Fibroblast of skin of right quadriceps (primary cell): ENCODE measurements at places on chromosomes 11 and 22.

- DNase-seq: no peak
Observed at GRCh38 chr11:95371153-95371552, 140.2 kb upstream of the SESN3 start.

- peak; percentile 99 for DNase-seq
Observed at GRCh38 chr11:27213232-27213660, 149.8 kb downstream of the CCDC34 start.

DNA sequence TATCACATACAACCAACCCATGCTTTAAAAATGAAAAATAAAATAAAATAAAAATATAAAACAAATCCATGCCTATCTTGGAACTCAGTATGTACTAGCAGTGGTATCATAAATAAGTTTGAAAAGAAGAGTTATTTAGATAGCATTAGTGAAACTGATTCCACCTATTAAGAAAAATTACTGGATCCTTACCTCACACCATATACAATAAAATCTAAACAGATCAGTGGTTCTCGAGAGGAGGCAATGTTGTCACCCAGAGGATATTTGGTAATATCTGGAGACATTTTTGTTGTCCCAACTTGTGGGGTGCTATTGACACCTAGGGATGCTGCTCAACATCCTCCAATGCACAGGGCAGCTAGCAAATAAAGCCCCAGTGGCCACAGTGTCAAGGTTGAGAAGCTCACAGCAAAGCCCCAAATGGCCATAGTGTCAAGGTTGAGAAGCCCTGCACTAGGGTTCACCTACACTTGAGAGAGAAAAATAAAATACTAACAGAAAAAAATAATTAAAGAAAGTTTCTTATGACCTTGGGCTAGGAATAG lies 9.9 kb upstream of the NDUFV1 start:
- no peak for DNase-seq

DNA sequence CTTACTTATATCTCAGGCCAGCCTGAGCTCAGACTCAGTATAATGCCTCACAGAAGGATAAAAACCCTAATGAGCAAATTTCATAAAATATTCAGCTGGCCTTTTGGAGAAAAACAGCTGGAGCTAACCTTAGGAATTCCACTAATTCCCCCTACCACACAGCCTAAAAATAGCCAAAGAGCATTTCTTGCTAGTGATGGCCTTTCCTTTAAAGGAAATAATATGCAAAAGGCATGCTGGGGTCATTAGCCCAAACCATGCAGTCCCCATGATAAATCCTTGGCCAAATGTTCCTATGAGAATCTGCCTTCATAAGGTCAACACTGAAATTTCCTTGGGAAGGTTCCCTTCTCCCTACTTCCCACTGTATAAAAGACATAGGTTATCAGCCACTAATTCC lies 38.2 kb downstream of the SYTL2 start:
- DNase-seq: peak; percentile 87

- DNase-seq: no peak
Observed at GRCh38 chr22:23067023-23067650, 3.2 kb upstream of the GNAZ start.

DNA sequence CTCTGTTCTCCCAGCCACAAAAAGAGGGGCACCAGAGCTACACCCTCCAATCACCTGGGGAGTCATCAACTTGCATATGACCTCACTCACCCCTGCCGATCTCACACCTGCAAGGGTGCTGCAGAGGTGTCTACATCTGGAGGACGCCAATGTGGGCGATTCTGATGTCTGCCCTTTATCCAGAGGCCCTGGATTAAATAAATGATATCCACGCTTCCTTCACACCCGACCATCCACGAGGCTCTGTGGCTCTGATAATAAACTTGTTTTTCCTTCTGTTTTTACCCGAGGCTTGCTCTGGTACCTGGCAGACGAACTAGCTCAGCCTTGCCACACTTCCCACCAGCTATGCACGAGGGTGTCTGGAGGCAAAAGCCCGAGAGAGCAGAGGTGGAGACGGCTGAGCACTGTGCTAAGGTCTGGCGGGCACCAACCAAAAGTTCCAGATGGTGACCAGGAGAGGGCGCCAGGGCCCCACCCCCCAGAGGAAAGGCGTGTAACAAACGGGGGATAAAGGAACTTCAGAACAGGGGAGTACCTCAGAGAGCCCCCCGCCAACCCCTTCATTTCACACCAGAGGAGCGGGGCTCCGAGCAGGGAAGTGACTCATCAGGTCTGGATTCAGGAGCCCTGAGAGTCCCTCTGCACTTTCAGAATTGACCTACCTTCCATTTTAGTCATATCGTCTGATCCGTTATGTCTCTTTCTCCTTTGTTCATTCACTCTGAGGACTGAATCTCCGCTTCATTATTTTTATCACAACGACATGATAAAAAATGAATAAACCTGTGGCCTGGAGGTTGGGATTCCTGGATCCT lies 13.5 kb downstream of the SCN3B start:
- peak; percentile 23 for DNase-seq

GRCh38 chr11:133966921-133967598 lies 10.3 kb upstream of the IGSF9B start:
- DNase-seq: no peak

- DNase-seq: no peak
Observed at GRCh38 chr11:67057205-67057672, 592 bp downstream of the RHOD start.

- DNase-seq: no peak
Observed at GRCh38 chr11:112306230-112306629, 45.6 kb upstream of the PLET1 start.

DNA sequence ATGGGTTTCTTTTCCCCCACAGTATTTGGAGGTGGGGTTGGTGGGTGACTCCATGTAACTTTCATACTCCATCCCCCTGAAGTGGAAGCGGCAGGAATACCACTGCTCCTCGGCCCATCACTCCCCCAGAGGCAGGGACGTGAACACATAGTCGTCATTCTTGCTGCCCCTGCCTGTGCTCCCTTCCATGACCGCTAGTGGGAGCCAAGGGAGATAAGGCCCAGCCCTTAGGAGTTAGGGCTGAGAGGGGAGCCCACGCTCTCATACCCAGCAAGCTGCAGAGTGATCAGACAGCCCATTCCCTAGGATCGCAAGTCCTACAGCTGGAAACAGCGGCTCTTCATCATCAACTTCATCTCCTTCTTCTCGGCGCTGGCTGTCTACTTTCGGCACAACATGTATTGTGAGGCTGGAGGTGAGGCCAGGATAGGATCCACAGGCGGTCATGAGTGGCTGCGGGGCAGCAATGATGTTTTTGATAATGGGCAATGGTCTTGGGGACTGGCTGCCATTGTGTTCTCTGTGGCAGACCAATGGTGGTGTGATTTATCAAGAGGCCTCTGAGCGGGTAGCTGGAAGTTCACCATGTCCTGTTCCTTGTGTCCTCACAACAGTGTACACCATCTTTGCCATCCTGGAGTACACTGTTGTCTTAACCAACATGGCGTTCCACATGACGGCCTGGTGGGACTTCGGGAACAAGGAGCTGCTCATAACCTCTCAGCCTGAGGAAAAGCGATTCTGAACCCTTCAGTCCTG lies 15.9 kb downstream of the RHOG start:
- peak; percentile 47 for DNase-seq

GRCh38 chr22:29226351-29226981 lies 20.8 kb downstream of the EMID1 start:
- DNase-seq: no peak

DNA sequence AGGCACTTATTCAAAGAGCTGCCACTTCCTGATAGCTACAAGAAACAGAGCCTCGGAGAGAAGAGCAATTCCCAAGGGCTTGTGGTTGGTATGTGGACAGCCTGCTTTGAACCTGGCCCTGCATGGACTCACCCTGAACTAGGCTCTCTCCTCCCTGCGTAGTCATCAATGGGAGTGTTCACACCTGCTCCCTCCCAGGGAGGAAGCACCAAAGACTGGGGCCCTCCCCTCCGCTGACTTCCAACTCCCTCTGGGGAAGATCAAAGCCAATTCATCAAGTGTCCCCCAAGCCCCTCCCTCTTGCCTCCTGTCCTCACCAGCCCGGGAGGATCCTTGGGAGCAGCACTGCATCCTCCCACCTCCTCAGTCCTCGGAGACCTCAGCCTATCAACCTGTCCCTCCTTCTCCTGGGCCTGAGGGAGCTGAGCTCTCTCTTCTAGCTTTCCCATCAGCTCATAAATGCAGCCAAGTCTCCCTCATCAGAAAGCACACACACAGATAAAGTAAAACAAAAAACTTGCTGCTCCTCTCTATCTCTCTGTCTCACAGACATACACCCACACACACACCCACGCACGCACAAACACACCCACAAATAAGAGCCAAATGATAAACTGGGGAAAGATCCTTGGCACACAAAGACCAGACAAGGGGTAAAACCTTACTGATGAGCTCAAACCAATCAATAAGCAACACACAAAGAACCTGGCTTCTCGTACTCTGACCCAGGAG lies 3.3 kb downstream of the A4GALT start:
- peak; percentile 16 for DNase-seq

DNA sequence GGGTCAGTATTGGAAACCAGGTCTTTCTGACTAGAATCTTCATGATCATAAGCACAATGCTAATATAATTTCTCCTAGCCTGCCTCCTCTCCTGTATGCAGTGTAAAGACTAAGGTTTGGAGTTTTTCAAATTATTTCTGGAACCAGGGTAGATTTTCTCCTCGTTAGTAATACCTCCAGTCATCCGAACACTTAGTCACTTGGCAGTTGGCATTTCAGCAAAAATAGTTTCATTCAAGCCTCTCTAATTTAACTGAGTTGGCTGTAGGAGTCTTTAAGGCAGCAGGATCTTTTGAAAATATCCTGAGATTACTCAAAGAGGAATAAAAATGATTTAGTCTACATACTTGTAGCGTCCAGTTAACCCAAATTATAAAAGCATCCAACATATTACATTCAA lies 6.3 kb downstream of the TYR start:
- peak; percentile 11 for DNase-seq

DNA sequence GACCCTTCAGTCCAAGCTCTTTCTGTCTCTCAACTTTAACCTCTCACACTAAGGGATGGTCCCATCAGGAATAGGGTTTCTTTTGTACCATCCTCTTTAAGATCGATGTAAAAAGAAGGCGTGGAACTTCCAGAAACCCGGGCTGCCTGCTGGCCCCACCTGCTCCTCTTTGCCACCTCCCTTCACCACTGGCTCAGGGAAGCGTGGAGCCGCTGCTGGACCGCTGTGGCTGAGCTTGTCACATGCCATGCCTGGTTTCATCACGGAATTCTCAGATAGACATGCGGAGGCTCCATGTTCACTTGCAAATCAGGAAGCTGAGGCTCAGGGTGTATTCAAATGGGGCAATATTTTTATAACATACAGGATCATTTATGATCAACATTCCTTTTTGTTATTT lies 399.7 kb downstream of the BRD1 start:
- DNase-seq: no peak

GRCh38 chr11:126823274-126823673 lies 177.3 kb downstream of the KIRREL3 start:
- no peak for DNase-seq

DNA sequence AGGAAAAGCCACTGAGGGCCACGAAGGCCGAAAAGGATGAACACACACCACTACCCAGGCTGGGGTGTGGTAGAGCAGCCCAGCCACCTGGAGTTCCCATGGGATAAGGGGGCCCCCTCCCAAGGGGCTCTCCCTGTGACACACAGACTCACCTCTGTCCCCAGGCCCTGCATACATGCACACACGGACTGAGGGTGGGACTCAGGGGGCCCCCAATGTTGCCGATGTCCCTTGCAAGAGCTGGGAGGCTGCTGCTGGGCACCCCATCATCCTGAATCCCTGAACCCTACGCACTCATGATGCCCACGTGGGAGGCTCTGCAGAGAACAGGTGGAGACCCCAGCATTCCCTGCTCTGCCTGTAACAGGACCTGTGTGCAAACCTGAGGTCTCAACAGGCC lies 14.5 kb downstream of the SHANK2 start:
- DNase-seq: no peak
